ENCODE measurements at places on chromosomes 7 and 10.

DNA sequence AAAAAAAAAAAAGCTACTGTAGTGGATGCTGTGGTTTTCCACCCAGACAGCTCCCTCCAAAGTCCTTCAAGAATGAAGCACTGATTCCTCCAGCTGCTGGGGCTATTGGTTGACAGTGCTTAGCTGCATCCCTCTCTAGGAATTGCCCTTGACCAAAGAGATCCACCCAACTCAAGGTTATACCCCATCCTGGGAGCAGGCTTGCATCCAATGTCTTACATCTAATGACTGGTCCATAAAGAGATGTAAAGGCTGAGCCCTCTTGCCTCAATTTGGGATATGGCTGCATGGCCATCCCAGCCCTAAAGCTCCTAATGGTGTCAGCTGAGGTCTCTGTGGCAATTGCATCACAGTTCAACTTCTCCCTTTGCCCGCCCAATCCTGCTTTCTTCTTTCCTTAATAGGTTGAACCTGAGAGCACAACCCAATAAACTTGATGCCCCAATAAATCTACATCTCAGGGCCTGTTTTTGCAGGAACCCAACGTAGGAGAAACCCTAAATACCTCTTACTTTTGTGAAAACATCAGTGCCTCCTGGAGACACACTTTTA lies 4.4 kb downstream of the GPR37 start:
- no peak for DNase-seq

- no peak for DNase-seq
Measured at GRCh38 chr7:28155019-28155660, 25.5 kb downstream of the JAZF1 start.

DNA sequence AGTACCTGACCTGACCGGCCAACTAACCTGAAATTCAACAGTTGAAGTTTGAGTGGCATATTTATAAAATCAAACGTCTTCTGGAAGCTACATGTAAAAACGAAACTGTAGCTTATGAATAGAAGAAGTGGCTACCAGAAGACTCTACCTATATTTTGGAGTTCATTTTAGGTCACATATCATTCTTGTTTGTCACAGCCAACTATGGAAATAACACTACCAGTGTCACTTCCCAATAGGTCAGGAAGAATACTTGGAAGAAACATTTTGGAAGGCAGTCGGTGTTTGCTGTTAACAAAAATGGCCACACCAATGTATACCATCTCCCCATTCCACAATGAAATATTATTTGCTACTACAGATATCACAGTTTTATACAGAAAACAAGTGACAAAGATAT lies 12.6 kb downstream of the TWIST1 start:
- DNase-seq, result no peak

GRCh38 chr7:151366166-151366879 lies 24.7 kb downstream of the NUB1 start:
- DNase-seq, result peak; percentile 13

- DNase-seq, result no peak
Measured at GRCh38 chr7:139679731-139680594, 97.8 kb downstream of the HIPK2 start.

GRCh38 chr7:114356133-114356532 lies 58.5 kb upstream of the FOXP2 start:
- no peak for DNase-seq

- DNase-seq, result no peak
Measured at GRCh38 chr7:80843018-80843677, 75.7 kb downstream of the SEMA3C start.

Measured in AG10803 (cell line).